ENCODE measurements at places on chromosomes 13 and 19.

- DNase-seq, result no peak
Observed at GRCh38 chr13:32838945-32839344, 177.3 kb upstream of the KL start.

DNA sequence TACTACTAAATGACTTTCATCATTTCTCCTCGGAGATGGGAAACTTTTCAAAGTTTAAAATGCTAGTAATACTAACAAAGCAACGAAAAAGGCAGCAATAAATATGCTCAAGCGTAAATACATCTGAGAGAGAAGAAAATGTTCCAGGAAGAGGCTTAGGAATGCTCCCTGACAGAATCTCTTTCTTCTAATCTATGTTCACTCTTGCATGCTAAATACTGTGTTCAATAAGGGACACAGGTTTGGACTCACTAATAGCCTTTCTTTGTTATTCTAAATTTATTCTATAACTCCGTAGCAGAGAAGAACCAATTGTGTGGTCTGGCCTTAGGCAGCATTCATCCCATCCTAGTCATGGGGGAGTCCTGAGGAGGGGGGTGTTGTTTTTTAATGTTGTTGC lies 823.0 kb downstream of the PCDH9 start:
- DNase-seq, result no peak

GRCh38 chr19:47074621-47075020 lies 26.2 kb upstream of the TMEM160 start:
- no peak for DNase-seq

DNA sequence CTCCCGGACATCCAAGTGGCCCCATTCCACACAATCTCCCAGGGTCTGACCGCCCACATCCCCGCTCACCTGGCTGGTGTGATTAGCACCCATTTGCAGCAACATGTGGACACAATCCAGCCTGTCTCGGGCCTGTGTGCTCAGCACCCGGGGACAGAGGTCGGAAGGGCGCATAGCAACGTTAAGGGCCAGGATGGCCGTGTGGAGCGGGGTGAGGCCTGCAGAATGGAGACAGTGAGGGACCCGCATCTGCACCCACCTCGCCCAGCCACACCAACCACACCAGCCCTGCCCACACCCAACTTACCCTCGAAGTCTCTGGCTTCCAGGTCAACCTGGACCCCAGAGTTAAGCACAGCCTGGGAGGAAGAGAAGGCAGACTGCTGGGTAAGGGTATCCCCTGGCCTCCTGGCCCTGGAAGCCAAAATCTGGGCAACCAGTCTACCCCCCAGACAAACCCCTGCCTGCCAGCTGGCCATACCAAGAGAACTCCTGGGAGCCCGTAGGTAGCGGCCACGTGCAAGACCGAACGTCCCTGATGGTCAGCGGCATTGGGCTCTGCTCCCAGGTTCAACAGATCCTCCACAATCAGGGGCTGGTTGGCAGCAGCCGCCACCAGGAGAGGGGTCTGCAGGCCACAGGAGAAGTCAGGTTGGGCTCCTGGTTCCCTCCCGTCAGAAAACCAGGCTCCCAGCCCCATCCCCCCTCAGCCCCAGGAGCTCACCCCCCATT lies 4.3 kb downstream of the NFKBID start:
- no peak for DNase-seq

- no peak for DNase-seq
Observed at GRCh38 chr13:65592731-65593130, 1637.4 kb downstream of the PCDH9 start.

DNA sequence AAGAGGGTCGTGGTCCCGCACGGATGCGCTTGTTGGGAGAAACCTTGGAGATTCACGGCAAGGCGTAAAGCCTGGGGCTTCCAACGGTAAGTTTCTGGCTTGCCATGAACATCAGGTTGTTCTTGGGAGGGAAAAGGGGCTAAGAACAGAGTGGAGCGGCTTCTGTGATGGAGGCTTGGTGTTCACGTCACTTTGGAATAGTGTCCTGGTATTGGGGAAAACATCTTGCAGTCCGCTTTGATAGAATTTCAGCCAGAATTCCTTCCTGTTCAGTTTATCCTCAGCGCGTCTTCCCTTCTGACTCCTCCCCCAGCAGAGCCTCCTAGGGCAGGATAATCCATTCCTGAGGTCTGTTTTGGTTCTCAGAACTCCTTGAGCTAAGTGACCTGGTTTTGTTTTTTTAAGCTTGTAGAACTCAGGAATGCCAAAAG lies 2.0 kb downstream of the KCTD15 start:
- DNase-seq, result no peak

GRCh38 chr19:45078390-45079062 lies 534 bp upstream of the GEMIN7 start:
- DNase-seq, result no peak

DNA sequence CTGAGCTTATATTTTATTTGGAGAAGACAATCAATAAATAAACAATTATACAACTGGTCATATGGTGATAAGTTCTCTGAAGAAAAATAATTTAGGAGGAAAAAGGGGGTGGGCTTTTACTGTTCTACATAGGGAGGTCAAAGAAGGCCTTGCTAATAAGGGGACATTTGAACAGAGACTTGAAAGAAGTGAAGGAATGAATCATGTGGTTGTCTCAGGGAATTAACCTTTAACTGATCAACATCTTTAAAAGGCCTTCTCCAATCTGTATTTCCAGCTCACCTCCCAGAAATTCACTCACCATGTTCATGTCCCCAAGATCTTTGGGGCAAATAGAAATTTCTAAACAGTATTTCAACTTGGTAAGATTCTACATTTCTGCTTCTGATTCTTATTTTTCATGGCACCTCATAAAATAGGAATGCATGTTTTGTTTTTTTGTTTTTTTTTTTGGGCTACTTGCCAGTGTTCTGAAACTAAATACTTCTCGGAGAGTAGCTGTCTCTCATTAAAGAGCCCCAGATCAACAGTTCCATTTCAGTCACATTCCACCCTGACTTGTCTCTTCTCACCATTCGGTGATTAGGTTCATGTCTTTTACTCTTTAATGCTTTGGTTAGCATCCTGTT lies 19.2 kb upstream of the LPAR6 start:
- DNase-seq, result no peak

DNA sequence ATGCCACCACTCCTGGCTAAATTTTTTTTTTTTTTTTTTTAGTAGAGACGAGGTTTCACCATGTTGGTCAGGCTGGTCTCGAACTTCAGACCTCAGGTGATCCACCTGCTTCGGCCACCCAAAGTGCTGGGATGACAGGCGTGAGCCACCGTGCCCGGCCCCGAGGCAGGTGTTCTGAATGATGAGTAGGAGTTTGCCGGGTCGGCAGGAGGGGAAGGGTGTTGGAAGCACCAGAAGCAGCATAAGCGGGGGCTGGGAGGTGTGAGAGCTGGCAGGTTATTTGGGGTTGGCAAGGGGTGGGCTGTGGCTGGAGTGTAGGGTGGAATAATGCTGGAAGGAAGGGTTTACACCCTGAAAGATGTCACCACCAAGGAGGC lies 1.8 kb downstream of the SPPL2B start:
- DNase-seq, result no peak

DNA sequence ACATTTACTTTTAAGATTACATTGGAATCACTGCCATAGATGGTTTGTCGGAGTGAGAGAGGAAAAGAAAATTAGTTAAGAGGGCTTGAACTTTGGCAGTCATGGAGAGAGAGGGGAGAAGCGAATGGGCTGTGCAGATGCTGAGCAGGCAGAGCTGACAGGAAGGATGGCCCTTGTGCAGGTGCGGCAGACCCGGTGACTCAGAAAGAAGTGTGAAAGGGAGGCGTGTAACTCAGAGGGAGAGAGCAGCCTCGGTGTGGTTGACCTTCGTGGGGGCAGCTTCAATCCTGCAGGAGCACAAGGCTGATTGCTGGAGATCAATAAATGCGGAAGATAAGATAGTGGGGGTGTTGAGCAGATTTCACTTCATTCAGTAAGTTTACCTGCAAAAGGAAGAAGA lies 76.9 kb downstream of the TNFSF13B start:
- DNase-seq, result no peak

- DNase-seq, result no peak
Observed at GRCh38 chr13:108680011-108680410, 50.6 kb downstream of the MYO16 start.

- no peak for DNase-seq
Observed at GRCh38 chr13:78060966-78061365, 142.3 kb upstream of the EDNRB start.

GRCh38 chr13:30869491-30869890 lies 36.6 kb upstream of the MEDAG start:
- DNase-seq, result no peak

GRCh38 chr13:75399879-75400217 lies 82.1 kb downstream of the TBC1D4 start:
- DNase-seq, result no peak
